ENCODE measurements at places on chromosomes 7 and 10. TPM values are rescaled to one million over a fixed set of nuclear protein-coding genes. Genes with fewer than 3 reads are reported as not detected.

- no peak for DNase-seq
These were observed 148.5 kb downstream of the PTPN20 start for GRCh38 chr10:47059606-47060311.

DNA sequence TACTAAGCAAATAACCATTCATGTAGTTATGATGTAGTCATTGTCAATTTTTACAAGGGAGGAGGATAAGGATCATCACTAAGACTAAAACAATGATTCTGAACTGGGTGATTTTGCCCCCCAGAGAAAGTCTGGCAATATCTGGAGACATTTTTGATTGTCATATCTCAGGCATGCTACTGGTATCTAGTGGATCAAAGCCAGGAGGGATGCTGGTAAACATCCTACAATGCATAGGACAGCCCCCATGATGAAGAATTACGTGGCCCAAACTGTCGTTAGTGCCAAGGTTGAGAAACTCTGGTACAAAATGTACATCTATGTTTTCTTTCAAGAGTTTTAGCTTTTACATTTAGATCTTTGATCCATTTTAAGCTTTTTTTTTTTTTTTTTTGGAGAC, 57.3 kb downstream of the GBF1 start:
- no peak for DNase-seq

DNA sequence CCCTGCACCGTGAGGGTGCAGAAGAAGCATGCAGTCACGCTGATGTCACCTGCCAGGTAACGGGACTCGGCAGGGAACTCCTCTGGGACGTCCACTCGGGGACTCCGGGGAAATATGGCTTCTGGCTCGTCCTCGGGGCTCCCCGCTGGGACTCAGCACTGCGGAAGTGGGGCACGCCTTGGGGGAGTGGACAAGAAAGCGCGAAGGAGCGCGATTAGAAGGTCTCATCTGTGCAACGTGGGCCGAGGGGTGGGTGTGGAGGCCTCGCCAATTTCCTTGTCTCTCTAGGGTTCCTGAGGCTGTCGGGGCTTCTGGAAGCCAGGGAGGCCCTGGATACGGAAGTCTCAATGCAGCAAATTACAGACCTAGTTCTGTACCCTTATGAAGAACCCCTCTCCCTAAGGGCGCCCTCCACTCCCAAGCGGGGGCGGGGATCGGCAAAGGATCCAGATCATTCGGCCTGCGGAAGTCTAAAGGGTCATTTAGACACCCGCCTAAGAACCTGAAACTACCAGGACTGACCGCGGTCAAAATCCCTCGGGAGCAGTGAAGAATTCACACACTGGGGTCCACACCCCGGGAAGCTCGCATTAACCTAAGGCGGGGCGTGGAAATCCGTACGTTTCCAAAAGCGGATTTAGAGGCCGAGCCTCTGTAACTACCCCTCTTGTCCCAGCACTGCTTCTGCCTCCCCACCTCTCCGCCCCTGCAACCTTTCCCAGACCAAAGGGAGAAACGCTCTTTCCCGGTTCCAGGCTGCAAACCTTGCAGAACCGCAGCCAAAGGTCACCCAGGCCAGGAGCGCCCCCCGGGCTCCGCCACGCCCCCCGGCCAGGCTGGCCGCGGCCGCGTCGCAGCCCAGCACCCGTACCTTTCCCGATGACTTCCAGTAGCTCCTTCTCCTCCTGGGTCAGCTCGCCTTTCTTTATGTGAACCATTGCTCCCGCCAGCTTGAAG, 640 bp downstream of the ANKMY2 start:
- peak; percentile 69 for DNase-seq

GRCh38 chr10:129960481-129961156, 3.5 kb downstream of the EBF3 start:
- no peak for DNase-seq

BHLHA15 gene
- total RNA-seq = not detected

GRCh38 chr10:44032216-44032615, 352.7 kb downstream of the CXCL12 start:
- DNase-seq = no peak

CNPY1 gene
- total RNA-seq = not detected

- no peak for DNase-seq
These were observed 749.5 kb downstream of the GATA3 start for GRCh38 chr10:8803992-8804391.

- no peak for DNase-seq
These were observed 206.4 kb upstream of the FERD3L start for GRCh38 chr7:19351341-19352304.

GRCh38 chr10:124033887-124034218, 59.5 kb downstream of the CHST15 start:
- DNase-seq = no peak

- DNase-seq = no peak
These were observed 61.7 kb upstream of the ELN start for GRCh38 chr7:73966062-73966940.

PNLIP gene
- not detected for total RNA-seq

GRCh38 chr10:31768467-31768866, 160.2 kb downstream of the ARHGAP12 start:
- no peak for DNase-seq

DNA sequence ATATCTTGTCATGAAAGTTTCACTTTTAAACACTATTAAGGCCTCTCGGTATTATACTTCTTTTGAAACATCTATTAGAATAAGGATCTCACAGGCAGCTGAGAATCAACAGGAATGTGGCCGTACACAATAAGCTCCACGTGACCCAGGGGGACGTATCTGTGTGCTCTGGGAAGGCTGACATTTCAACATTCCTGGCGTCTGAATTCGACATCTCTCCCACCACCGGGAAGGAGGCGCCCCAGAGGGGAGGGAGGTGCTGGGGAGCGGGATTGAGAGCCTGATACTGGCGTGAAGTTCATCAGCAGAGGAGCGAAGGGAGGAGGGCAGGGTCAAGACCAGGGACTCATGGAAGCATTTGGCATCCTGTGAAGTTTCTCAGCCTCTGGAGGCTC, 401.3 kb downstream of the DNAJB6 start:
- no peak for DNase-seq

DNA sequence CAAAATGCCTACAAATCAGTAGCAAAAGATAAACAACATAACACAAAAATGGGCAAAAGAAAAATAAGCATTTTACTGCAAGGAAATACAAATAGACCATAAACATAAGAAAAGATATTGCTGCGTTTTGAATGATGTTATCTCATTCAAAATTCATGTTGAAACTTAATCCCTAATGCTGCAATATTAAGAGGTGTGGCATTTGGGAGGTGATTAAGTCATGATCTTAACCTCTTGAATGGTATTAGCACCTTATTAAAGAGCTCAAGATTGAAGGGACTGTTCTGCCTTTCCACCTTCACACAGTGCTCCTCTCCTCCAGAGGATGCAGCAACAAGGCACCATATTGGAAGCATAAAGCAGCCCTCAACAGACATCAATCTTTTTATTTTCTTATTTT, 12.4 kb upstream of the TNKS2 start:
- no peak for DNase-seq

DNA sequence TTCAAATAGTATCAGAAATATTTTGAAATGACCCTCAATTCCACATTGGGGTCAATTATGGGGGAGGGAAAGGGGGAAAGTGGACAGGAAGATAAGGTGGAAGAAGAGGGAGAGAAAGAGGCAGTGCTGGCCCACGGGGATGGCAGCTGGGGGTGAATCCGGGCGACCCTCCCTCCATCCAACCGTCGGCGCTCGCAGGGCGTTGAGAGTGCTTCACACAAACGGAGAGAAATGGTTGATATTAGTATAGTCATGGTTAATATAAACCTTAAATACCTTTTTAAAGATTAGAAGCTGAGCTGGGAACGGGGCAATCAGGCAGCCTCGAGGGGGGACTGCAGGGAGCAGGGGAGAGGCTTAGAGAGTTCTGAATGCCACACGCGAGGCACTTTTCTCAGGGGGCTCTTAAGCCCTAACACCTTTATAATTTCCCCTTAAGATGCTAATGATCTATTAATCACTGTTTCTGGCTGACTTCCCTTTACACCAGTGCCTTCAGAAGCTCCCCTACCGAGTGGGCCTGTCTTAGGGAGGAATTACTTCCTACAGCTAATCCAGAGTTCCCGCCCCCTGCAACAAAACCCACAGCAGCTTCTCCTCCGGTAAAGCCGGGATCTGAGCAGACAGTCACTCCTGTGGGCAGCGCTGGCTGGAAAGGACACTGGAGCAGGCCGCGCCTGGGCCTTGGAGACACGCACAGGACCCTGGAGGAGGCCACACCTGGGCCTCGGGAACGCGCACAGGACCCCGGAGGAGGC, 39.5 kb downstream of the PRKAG2 start:
- no peak for DNase-seq

UNC5B gene
- total RNA-seq = 0.03 TPM

- DNase-seq = no peak
These were observed 35.2 kb upstream of the WDFY4 start for GRCh38 chr10:48649349-48649944.

DNA sequence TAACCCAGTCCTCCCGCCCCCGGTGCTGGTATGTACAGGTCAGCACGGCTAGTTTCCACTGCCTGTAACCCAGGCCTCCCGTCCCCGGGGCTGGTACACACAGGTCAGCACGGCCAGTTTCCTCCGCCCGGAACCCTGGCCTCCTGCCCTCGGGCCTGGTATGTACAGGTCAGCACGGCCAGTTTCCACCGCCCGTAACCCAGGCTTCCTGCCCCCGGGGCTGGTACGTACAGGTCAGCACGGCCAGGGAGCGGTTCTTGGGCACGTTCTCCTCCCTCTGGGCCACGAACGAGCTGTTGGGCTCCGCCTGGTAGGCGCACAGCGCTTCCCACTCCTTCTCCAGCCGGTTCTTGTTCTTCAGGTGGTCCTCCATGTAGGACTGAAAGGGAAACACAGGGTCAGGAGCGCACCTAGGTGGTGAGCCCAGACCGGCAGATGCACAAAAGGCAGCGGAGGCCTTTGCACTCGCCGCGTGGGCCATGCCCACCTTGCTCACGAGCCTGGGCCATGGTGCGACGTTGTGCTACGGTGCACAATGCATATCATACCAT, 284.4 kb downstream of the DNAJB6 start:
- peak; percentile 17 for DNase-seq

GRCh38 chr10:51007781-51008180, 66.5 kb upstream of the PRKG1 start:
- no peak for DNase-seq

DNA sequence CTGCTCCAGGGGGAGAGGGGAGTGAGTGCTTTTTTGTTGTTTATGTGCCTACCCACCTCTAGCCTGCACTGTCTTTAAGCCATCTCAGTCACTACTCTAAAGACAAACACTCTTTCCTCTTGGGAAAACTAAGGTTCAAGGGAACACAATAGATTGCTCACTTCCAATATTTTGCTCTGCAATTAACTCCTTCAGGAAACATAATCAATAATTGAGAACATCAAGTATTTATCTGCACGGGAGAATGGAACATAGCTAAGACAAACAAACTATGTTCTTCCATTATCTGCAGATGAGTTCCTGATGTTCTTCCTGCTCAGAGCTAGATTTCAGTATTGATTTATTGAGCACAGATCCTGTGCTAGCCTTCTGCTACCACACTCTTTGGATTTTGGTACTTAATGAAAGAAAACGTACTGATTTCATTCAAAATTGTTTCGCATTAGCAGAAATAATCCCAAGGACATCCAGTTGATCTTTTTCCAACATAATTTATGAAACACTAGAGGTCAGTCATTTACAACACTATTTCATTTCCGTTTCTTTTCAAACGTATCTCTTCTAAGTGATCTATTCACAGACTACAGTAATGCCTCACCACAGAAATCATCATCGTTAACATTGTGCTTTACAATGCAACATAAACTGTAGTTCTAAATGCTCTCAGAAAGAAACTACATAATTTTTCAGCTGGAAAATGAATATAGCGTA, 8.3 kb downstream of the NEBL start:
- DNase-seq = no peak

Data from activated naive CD8-positive, alpha-beta T cell treated with anti-CD3 and anti-CD28 coated beads, Interleukin-2, amount 10 ng/mL, durations not matched to agents 7 days and 5 days (primary cell).